Vein endothelial cell (primary cell): ENCODE measurements at places on chromosomes 7 and 10. TPM values are rescaled to one million over a fixed set of nuclear protein-coding genes. Genes with fewer than 3 reads are reported as not detected.

The CYTH3 gene
- 14.4 and 20.9 TPM in 2 replicates for total RNA-seq

The ADCY1 gene
- total RNA-seq, result 0.33 and 0.67 TPM in 2 replicates

The ITIH5 gene
- not detected in 2 replicates for total RNA-seq

The NRCAM gene
- total RNA-seq, result 62.4 and 85.1 TPM in 2 replicates

The IMMP2L gene
- total RNA-seq, result 6.9 TPM in 2 replicates

The NKX2-3 gene
- total RNA-seq, result not detected in 2 replicates

The EPHB4 gene
- total RNA-seq, result 389 and 468 TPM in 2 replicates
